Activated T-cell treated with anti-CD3 and anti-CD28 coated beads, Interleukin-2, amount 50 U/mL, for 72 hours (primary cell): ENCODE measurements at places on chromosomes 7 and 10. TPM values are rescaled to one million over a fixed set of nuclear protein-coding genes. Genes with fewer than 3 reads are reported as not detected.

Gene NCF1
- total RNA-seq: 3.8 TPM

Gene LAMB1
- not detected for total RNA-seq

Gene MRLN
- total RNA-seq: not detected

Gene KCNMA1
- 1.0 TPM for total RNA-seq

DNA sequence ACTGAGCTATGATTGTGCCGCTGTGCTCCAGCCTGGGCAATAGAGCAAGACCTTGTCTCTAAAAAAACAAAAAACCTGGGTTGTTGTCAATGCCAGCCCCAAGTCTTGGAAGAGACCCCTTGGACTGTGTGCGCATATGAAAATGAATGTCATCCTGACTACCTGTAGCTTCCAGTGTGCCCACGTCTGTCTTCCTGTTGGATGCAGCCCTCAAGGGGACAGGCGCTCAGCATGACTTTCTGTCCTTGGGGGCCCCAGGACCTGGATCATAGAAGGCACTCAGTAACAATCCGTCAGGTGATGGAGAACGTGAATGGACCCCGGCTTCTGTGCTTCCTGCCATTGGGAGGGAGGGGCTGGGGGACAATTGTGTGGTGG lies 9.0 kb downstream of the PRF1 start:
- no peak for DNase-seq
- no peak overlapping the region for H3K27ac ChIP-seq
- H3K4me3 ChIP-seq: no peak overlapping the region
- peaks cover 39% of the 10 kb centered on the region for H3K4me1 ChIP-seq
- peaks cover 3% of the 10 kb centered on the region for H3K36me3 ChIP-seq

DNA sequence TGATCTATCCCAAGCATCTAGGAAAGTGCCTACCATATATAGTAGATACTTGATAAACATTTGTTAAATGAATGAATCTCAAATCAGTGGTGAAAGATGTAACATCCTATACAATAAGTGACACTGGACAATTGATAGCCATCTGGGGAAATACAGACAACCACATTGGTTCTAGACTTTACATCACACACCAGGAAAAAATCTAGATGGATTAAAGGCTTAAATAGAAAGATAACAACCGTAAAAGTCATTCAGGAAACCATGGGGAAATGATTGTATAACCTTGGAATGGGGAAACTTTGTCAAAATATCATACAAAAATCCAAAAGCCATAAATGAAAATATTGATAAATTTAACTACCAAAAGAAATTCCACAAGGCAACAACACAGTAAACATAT lies 7.0 kb upstream of the GARIN1A start:
- H3K4me3 ChIP-seq: no peak overlapping the region
- no peaks in the 10 kb centered on the region for H3K4me1 ChIP-seq
- H3K27ac ChIP-seq: peak overlapping the region; percentile 73
- no peaks in the 10 kb centered on the region for H3K27me3 ChIP-seq
- no peak for DNase-seq
- peaks cover 8% of the 10 kb centered on the region for H3K36me3 ChIP-seq

DNA sequence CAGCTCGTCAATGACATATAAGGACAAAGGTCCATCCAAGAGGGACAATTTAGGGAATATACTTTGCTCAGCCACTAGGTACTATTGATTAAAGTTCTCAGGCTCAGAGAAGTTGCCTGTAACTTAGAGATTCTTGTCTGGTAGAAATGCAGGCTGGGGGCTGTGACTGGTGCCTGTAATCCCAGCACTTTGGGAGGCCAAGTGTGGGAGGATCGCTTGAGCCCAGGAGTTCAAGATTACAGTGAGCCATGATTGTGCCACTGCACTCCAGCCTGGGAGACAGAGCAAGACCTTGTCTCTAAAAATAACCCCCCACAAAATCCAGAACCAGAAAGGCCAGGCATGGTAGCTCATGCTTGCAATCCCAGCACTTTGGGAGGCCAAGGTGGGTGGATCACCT lies 36.2 kb upstream of the ACTR3B start:
- H3K4me3 ChIP-seq: no peak overlapping the region
- H3K4me1 ChIP-seq: no peaks in the 10 kb centered on the region
- DNase-seq: no peak

GRCh38 chr10:15678851-15679250 lies 40.9 kb downstream of the ITGA8 start:
- no peaks in the 10 kb centered on the region for H3K4me1 ChIP-seq
- no peak for DNase-seq
- no peaks in the 10 kb centered on the region for H3K36me3 ChIP-seq
- H3K27me3 ChIP-seq: peaks cover 26% of the 10 kb centered on the region
- no peak overlapping the region for H3K4me3 ChIP-seq

DNA sequence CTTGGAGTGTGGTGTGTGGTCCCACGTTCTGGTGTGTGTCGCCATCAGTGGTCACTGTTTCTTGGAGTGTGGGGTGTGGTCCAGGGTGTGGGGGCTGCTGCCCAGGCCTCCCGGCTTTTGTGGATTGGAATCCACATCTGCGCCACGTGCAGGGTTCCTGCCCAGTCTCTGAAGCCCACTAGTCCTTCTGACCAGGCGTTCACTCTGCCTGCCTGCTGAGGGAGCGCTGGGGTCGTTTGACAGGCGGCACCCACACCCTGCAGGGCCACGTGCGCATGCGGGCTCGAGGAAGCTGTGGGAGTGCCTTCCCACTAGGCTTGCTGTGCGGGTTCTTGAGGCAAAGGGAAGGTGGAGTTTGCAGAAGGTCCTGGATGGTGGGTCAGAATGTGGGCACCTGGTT lies 51.4 kb downstream of the INPP5A start:
- peak overlapping the region; percentile 95 for H3K27ac ChIP-seq
- H3K4me1 ChIP-seq: peaks cover 71% of the 10 kb centered on the region
- H3K4me3 ChIP-seq: peak overlapping the region; percentile 53
